ENCODE measurements at places on chromosomes 11 and 22. TPM values are rescaled to one million over a fixed set of nuclear protein-coding genes. Genes with fewer than 3 reads are reported as not detected.

The VSIG10L2 gene
- not detected for total RNA-seq

- ATAC-seq: no peak
Observed at GRCh38 chr11:115256397-115257197, 247.6 kb downstream of the CADM1 start.

GRCh38 chr22:50672471-50673230 is at the start of gene SHANK3:
Gene SHANK3, plus strand, starts transcription at chr22:50672823.
- peak; percentile 45 for ATAC-seq

- no peak for ATAC-seq
Observed at GRCh38 chr22:33917744-33918406, 2.4 kb downstream of the LARGE1 start.

- no peak for ATAC-seq
Observed at GRCh38 chr11:127308291-127308690, 307.7 kb upstream of the KIRREL3 start.

DNA sequence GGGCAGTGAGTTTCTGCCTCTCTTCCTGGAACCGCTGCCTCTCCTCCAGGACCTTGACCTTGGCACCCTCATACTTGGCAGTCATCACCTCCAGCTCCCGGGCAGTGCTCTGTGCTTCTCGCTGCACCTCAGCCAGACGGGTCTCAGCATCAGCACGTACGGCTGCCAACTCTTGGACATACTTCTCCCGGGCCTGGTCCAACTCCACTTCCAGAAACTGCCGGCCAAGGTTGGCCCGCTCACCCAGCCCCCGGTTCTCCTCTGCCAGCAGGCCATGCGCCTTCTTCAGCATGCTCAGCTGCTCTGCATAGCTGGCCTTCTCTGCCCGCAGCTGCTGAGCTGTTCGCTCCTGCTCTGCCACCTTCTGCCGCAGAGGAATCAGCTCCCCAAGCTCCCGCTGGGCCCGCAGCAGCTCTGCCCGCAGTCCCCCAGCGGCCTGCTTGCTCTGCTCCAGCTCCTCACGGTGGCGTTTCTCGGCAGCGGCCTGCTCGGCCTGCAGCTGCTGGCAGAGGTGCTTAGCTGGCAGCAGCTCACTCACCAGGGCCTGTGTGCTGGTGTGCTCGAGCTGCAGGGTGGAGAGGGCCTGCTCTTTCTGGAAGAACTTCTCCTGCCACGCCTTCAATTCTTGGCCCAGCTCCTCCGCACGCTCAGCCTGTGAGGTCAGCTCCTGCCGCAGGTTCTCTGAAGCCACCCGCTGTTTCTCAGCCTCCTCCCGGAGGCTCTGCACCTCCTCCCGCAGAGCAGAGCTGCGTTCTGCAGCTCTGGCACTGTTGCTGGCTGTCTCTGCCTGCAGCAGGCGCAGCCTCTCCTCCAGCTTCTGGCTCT is 14.4 kb downstream of the IL18BP start:
- ATAC-seq: peak; percentile 93

The LMNTD2 gene
- total RNA-seq: 3.0 TPM

The MAJIN gene
- total RNA-seq: not detected

GRCh38 chr11:18280438-18281045 is 14.5 kb downstream of the SAA1 start:
- no peak for ATAC-seq

GRCh38 chr11:12853652-12854296 is 155.3 kb upstream of the RASSF10 start:
- ATAC-seq: peak; percentile 77

- ATAC-seq: no peak
Observed at GRCh38 chr22:46974077-46974476, 211.6 kb downstream of the TBC1D22A start.

DNA sequence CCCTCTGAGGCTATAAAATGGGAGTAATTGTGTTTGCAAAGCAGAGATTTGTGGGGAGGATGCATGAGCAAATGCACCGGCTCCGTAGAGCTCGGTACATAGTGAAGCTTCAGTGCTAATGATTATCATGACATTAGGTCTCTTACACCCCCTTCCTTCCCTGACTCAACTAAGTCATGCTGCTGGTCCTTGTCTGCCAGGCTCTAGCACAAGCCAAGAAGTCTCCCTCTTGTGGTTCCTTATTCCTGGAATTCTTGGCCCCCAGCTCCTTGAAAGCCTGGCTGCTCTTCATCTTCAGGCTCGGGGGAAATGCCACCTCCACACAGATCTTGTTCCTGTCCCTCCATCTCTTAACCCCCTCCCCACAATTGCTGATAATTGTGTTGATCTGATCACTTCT is 45.7 kb upstream of the SYT13 start:
- no peak for ATAC-seq

GRCh38 chr11:106088896-106089295 is 11.4 kb downstream of the AASDHPPT start:
- ATAC-seq: no peak

GRCh38 chr11:11931461-11932055 is 76.9 kb downstream of the DKK3 start:
- peak; percentile 69 for ATAC-seq

- peak; percentile 54 for ATAC-seq
Observed at GRCh38 chr22:38167988-38168407, 13.6 kb downstream of the PLA2G6 start.

- no peak for ATAC-seq
Observed at GRCh38 chr11:86637988-86638387, 34.4 kb downstream of the ME3 start.

The MS4A14 gene
- 0.08 TPM for total RNA-seq

DNA sequence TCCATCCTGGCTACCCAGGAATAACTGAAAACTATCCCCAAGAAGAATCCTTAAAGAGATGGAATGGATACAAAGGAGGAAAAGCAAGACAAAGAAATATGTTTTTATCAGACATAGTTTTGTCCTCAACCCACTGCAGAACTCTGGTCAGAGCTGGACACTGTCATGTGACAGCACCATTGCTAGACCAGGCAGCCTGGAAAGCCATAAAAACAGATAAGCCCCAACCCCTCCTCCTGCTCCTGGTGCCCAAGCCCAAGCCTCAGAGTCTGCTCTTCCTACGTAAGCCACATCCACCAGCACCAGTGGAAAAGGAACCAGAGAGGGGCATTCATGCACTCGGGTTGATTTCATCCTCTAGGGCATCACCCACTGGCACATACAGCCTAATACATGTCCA is 116.9 kb downstream of the TRIM29 start:
- no peak for ATAC-seq

GRCh38 chr11:33906484-33907186 is 14.8 kb upstream of the LMO2 start:
- no peak for ATAC-seq

GRCh38 chr22:45991098-45991497 is 14.1 kb upstream of the WNT7B start:
- no peak for ATAC-seq

- no peak for ATAC-seq
Observed at GRCh38 chr22:48827904-48828555, 999.6 kb downstream of the BRD1 start.

- ATAC-seq: no peak
Observed at GRCh38 chr11:47784785-47785381, 17.7 kb upstream of the FNBP4 start.

The SLC25A17 gene
- 16.1 TPM for total RNA-seq

DNA sequence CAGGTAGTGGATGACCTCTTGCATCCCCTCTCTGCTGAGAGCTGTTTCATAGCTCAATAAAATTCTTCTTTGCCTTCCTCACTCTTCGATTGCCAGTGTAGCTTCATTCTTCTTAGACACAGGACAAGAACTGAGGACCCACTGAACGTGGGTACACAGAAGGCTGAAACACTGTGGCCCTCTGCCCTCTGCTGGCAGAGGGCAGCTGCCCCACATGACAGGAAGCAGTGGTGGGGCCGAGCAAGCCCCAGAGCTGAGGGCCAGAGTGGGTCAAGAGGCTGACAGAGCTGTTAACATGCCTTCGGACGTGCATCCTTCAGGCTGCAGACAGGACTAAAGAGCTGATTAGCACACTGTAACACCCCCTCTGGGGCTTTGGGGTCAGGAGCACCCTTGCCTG is 15.6 kb downstream of the SMC1B start:
- ATAC-seq: no peak

DNA sequence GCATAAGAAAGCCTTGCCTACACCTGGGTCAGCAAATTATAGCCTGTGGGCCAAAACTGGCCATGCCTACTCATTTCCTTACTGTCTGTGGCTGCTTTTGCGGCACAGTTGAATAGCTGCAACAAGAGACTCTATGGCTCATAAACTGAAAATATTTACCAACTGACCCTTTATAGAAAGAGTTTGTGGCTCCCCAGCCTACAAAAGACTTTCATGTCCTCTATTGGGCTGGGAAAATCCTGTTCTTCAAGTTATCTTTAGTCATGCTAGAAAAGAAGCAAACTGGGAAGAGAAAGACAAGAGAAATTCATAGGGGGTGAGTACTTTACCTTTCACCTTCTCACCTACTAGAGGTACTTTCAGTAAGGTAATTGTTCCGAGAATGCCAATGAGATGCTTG is 175.1 kb downstream of the SWAP70 start:
- ATAC-seq: no peak

DNA sequence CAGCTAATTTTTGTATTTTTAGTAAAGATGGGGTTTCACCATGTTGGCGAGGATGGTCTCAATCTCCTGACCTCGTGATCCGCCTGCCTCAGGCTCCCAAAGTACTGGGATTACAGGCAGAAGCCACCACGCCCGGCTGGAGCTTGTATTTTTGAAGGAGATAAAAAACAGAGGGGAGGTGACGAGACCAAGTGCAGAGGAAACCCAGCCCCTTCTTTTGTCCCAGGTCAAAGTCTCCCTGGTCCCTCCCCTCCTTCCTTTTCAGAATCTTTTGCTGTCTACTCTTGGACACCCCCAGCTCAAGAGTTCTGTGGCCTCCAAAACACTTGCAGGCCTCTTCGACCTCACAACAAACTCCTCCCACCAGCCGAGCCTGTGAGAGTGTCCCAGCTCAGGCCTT is 12.2 kb upstream of the TMEM184B start:
- no peak for ATAC-seq

GRCh38 chr22:40325315-40325714 is 21.0 kb upstream of the ADSL start:
- no peak for ATAC-seq

DNA sequence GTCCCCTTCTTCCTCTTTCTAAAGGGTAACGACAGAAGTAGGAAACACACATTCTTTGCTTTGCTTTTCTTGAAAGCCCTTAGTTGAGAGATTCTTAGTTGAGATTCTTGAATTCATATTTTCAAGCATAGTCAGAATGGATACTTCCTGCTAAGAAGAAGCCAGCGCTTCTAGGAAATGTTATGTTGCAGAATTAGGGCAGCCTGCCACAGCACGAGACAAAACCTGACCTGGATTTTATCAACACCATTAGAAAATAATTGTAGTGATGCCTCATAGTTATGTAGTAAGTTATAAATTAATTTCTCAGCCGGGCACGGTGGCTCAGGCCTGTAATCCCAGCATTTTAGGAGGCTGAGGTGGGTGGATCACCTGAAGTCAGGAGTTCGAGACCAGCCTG is 37.9 kb upstream of the NUP160 start:
- no peak for ATAC-seq

DNA sequence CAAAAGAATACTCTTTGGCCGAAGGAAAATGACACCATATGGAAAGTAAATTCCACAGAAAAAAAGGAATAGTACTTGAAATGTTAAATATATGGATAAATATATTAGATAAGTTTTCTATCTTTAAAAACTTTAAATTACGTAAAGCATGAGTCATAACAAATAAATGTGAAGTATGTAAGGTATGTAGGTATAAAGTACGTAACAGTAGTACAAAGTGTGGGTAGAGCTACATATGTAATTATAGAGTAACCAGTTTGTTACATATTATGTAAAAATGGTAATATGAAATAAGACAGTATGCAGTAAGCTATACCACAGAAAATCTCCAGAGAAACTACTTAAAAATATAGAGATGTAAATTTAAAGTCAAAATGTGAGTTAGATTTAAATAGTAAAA is 582.3 kb upstream of the CHORDC1 start:
- ATAC-seq: no peak

The MS4A12 gene
- not detected for total RNA-seq

Measured in esophagus mucosa (tissue), 1 donor.